Right lung (tissue), 10 donors: ENCODE measurements at places on chromosomes 12 and 14. TPM values are rescaled to one million over a fixed set of nuclear protein-coding genes. Genes with fewer than 3 reads are reported as not detected.

Gene KRAS
- 32.4 TPM for polyA plus RNA-seq

Gene PGF
- 10.2 TPM for polyA plus RNA-seq

Gene ANKS1B
- 23.7 TPM for polyA plus RNA-seq

Gene CDC42BPB
- 78.2 TPM for polyA plus RNA-seq

Gene SLC25A21
- 1.5 TPM for polyA plus RNA-seq

Gene C12orf54
- polyA plus RNA-seq = 0.49 TPM

Gene KCNC2
- polyA plus RNA-seq = 0.13 TPM

Gene CLEC12A
- polyA plus RNA-seq = 0.93 TPM

Gene COCH
- 1.6 TPM for polyA plus RNA-seq

Gene SERPINA3
- 1.5 TPM for polyA plus RNA-seq

Gene LRFN5
- polyA plus RNA-seq = 6.5 TPM

Gene DHRS1
- polyA plus RNA-seq = 38.8 TPM

Gene CD4
- 90.5 TPM for polyA plus RNA-seq

Gene HOXC12
- polyA plus RNA-seq = not detected

Gene TTC6
- polyA plus RNA-seq = 18.2 TPM

Gene CNOT2
- 153 TPM for polyA plus RNA-seq

Gene CABP1
- polyA plus RNA-seq = 2.2 TPM

Gene RHOJ
- 60.0 TPM for polyA plus RNA-seq

Gene TC2N
- 30.5 TPM for polyA plus RNA-seq

Gene OLR1
- 1.3 TPM for polyA plus RNA-seq

Gene GPR68
- polyA plus RNA-seq = 1.2 TPM

Gene TCL1A
- polyA plus RNA-seq = 0.68 TPM

Gene TAMALIN
- 41.9 TPM for polyA plus RNA-seq

Gene KLRK1
- 0.98 TPM for polyA plus RNA-seq

Gene SLC2A13
- polyA plus RNA-seq = 6.2 TPM

Gene GLS2
- polyA plus RNA-seq = 3.2 TPM

Gene SLC15A5
- not detected for polyA plus RNA-seq

Gene DNAI7
- 8.0 TPM for polyA plus RNA-seq

Gene CD69
- 5.9 TPM for polyA plus RNA-seq

Gene NTN4
- 25.1 TPM for polyA plus RNA-seq

Gene ENDOU
- 0.24 TPM for polyA plus RNA-seq

Gene TSHR
- 0.48 TPM for polyA plus RNA-seq

Gene DEPDC4
- 6.4 TPM for polyA plus RNA-seq
